Frontal cortex (tissue), 4 donors: ENCODE measurements at places on chromosomes 4 and X. TPM values are rescaled to one million over a fixed set of nuclear protein-coding genes. Genes with fewer than 3 reads are reported as not detected.

Gene EGF
- total RNA-seq, result under 0.01 TPM

Gene MAGEE2
- 4.9 TPM for total RNA-seq

Gene RXFP1
- total RNA-seq, result 33.0 TPM

Gene G6PD
- 16.3 TPM for total RNA-seq

Gene GLRB
- 44.0 TPM for total RNA-seq

Gene PFKFB1
- 0.41 TPM for total RNA-seq

- DNase-seq, result no peak
Measured at GRCh38 chrX:134743091-134743490, 84.8 kb upstream of the PLAC1 start.

- no peak for DNase-seq
Measured at GRCh38 chr4:1754336-1754735, 33.0 kb downstream of the TACC3 start.

DNA sequence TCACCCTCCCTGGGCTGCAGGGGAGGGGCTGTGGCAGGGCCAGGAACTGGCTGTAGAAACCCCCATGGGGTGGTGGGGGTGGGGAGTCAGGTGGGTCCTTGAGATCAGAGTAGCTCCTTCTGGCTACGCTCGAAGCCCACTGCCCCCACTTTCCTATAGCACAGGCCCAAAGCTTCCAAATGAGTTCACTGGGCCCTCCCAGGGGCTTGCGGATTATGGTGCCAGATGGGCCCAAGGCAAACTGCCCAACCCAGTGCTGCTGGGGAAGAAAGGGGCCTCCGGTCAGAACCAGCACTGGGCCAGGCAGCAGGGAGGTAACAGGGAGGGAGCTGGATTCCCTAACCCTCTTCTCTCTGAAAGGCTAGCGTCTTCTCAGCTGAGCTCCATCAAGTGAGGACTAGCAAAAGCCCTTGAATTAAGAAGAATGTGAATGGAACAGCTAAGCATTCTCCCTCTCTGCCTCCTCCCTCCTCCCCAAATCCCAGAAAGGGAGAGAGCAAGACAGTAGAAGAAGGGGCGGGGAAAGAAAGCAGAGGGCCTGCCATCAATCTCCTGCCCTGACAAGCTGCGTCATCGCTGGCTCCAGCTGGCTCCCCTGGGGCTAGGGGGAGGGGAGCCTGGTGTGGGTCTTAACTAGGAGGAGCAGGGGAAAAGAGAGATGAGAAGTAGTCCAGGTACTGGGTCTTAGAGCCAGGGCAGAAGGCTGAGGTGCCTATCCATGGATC, 34.7 kb downstream of the FRMPD3 start:
- no peak for DNase-seq

- DNase-seq, result no peak
Measured at GRCh38 chr4:95092766-95093165, 335.0 kb downstream of the BMPR1B start.

- DNase-seq, result no peak
Measured at GRCh38 chr4:154478547-154478946, 13.1 kb downstream of the DCHS2 start.

GRCh38 chrX:25726539-25726938, 411.6 kb upstream of the MAGEB18 start:
- no peak for DNase-seq

DNA sequence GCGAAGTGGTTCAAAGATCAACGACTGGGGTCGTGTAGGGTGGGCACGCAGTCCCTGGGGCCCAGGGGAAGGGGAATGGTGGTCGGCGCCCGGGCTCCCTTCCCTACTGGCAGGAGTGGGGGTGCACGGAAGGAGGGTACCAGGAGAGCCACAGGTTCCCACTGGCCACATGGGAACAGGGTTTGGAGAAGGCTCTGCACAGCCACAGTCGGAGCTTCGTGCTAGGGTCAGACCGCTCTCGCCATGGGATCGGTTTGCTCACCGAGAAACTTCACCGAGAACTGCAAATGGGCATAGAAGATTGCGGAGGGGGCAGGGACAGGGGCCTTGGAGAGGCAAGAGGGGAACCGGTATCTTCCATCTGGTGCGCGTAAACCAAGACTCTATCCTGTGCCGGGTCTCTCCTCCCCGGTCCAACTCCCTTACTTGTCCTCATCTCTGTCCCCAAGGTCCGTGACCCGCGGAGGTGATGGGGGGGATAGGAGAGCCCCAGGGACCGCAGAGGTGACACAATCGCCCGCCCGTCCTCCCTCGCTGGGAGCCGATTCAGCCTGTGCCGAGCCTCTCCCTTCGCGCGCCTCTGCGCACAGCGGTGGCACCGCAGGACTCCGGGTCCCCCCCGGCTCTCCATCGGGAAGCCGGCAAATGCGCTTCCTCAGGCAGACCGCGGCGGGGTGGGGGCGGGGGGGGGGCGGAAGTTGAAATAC, 1.0 kb downstream of the SCD5 start:
- peak; percentile 38 for DNase-seq

DNA sequence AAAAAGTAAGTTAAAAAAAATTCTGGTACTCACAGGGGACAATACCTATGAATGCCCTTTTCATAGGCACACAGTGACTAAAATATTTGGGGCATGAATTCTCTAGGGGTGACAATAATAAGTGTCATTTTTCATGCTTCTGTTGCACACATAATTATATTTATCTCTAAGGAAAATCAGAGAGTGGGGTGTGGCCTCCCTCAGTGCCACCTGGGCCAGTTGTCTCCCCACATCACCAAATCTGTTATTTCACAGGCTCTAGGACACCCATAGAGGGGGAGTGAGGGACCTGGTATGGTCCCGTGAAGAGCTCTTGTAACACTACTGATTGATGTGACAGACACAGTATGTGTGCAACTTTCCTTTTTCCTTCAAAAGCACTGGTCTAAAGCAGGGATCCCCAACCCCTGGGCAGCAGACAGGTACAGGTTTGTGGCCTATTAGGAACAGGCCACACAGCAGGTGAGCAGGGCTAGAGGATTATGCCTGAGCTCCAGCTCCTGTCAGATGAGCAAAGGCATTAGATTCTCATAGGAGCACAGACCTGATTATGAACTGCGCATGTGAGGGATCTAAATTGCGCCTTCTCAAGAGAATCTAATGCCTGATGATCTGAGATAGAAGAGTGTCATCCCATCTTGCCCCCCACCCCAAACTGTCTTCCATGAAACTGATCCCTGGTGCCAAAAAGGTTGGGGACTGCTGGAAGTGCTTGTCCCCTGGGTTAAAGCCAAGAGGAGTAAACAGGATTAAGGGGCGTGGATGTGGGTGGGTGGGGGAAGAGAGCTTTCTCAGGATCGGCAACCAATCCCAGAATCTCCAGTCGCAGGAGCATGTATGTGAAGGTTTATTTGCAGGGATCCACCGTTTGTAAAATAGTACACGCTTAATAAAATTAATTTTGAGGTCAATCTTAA, 856 bp downstream of the SLC9B1 start:
- no peak for DNase-seq

GRCh38 chrX:15874672-15875071, 20.1 kb upstream of the AP1S2 start:
- DNase-seq, result no peak

DNA sequence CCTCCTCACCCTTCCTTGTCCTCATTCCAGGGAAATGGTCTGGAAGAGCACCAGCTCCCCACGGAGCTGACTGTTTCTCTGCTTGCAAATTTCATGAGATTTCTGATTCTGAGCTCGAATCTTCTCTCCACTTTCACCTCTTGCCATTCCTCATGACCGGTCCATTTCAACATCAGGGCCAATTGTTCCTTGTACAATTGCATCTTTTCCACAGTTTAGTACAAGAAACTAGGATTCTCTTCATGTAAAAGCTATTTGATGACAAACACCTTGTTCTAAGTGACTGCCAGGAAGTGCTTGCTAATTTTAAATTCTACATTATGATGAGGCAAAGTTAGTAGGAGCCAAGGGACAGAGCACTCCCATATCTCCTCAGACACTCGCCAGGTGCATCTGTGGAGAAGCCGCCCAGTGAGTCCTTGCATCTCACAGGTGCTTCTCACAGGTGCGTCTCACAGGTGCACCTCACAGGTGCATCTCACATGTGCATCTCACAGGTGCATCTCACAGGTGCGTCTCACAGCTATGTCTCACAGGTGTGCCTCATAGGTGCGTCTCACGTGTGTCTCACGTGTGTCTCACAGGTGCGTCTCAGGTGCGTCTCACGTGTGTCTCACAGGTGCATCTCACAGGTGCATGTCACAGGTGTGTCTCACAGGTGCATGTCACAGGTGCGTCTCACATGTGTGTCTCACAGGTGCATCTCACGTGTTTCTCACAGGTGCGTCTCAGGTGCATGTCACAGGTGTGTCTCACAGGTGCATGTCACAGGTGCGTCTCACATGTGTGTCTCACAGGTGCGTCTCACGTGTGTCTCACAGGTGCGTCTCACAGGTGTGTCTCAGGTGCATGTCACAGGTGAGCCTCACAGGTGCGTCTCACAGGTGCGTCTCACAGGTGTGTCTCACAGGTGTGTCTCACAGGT, 3.0 kb upstream of the PDE6B start:
- DNase-seq, result no peak

- no peak for DNase-seq
Measured at GRCh38 chrX:70264784-70265183, 3.4 kb upstream of the ARR3 start.

DNA sequence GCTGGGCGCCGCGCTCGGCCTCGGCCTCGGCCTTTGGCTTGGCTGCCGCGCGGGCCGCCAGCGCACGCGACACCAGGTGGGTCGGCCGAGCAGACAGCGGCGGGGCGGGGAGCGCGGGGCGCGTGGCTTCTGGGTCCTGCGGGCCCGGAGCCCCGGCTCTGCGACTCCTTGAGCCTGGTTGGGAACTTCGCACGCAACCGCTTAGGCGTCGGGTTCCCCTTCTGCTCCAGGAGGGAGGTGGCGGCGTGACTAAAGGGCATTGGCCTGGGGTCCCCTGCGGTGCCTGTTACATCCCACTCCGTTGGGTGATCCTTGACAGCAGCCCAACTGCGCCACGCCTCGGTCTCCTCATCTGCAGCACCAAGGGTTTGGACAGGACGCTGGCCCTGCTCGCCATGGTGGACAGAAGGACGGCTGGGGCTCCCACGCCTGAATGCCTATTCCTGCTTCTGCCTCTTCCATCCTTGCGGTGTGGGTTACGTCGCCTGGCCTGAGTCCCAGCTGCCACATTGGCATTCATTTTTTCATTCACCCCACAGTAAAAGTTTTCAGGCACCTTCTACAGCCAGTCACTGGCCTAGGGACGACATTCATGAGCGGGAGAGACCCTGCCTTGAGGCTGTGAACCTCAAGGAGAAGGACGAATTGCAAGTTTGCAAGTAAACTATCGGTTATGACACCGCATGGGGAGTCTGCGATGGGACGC, 631 bp downstream of the EVC start:
- DNase-seq, result no peak

GRCh38 chr4:122224348-122224747, 72.2 kb downstream of the BLTP1 start:
- no peak for DNase-seq

GRCh38 chr4:8283161-8283560, 13.6 kb downstream of the HTRA3 start:
- no peak for DNase-seq

GRCh38 chr4:98993419-98994071, 2.0 kb upstream of the METAP1 start:
- DNase-seq, result no peak
